H4 (cell line): ENCODE measurements at places on chromosomes 7 and 10.
A peak's percentile ranks its signal among the peaks of the same experiment; 100 is the strongest.

GRCh38 chr7:66419210-66419609 lies 209.5 kb upstream of the KCTD7 start:
- no peak for DNase-seq

DNA sequence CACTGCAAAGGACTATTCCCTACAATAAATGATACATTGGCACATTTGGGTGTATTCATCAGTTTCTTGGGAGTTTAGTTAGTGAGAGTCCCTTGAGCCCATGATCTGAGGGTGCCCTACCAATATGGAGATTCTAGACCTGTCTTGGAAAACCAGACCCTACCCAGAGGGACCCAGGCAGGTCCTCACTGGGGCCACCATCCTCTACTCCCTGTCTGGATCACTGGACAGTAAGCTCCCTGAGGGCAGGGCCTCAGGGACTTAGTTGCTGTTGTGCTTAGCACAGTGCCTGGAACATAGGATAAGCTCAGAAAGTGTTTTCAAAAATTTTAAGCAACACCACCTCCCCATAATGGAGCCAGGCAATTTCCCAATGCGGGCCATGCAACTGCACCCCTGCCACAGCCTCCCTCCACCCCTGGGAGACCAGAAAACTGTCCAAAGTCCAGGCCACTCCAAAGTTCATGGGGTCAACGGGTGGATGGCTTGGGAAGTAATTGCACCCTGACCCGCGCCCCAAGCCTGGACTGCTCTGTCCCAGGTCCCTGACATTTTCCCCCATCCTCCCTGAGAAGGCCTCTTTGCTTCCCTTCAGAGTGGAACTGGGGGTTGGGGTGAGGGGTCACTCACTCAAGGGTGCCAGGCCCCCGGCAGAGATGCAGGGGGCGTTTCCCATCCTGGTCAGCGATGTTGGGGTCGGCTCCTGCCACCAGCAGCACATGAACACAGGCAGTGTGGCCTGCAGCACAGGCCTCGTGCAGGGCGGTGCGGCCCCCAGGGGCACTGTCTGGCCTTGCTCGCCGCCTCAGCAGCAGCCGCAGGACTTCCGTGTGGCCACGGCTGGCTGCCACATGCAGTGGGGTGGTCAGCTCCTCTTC lies 1.0 kb downstream of the ASB10 start:
- DNase-seq, result no peak

DNA sequence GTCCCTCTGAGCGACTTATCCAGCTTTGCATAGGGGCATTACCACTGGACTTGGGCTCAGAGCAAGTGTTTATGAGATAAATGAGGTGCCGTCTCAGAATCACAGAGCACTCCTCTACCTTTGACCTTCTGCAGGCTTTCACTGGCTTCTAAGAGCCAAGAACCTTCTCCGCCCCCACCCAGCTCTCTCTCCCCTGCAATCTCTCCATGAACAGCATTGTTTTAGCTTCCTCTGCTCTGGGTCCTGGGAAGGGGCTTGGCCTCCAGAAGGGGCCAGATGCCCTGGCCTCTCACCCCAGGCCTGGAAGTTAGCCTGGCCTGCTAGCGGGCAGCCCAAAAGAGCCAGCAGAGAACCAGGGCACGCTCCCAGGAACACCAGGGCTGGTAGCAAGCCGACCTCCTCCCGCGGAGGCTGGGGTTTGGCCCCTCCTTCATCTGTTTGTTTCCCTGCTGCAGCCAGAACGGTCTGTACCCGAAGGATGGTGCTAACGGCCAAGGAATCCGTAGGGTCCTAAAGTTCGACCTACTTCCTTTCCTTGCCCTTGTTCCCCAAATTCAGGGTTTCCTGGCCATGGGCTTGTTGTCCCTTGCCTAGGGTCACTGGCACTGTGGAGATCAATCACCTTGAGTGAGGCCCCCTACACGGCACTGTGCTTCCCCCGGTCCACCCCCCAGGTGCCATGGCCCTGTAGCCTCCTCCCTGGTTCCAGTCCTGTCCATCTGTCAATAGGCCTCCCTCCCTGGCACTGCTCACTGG lies 18.7 kb upstream of the DDIT4 start:
- DNase-seq, result peak; percentile 71

DNA sequence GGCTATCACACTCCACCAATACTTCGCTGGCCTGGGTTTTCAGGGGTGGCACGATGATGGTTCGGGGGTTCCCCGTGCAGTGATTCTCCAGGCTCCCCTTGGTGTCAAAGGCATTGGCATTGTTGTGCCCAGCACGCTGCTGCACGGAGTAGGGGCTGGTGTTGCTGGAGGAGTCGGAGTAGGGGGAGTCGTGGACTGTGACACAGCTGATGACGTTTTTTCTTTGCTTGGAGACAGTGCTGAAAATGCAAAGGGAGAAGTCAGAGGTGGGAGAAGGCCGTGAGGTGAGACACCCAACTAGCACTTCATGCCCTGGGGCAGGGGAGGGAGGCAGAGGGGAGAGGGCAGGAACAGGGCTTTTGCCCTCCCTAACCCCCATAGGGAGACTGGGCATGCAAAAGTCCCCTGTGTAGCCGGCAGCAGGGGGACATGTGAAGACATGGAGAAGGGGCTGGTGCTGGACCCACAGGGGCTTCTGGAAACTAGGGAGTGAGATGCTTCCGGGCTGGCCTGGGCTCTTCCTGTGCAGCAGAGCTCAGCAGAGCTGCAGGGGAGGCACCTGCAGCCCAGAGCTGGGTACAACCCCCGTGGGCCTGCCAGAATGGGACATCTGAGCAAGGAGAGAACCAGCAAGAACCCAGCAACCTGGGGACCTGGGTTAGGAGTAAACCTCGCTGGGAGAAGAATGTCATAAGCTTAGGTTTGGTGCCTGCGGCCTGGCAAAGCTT lies 60.5 kb downstream of the CLEC2L start:
- no peak for DNase-seq

DNA sequence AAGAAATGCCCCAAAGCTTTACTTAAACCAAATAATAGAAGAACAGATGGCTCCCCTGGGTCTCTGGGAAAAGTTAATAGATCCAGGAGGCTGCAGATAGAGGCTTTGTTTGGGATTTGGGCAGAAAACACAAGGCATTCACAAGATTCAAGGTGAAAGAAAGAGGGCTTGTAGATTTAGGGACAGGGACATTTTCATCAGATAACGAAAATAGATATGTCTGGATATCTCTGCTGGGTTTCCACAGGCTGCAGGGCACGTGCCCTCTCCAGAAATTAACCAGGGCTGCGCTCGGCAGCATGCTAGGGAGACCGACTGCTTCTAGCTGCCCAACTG lies 14.9 kb downstream of the CARD11 start:
- DNase-seq, result no peak

GRCh38 chr7:140992422-140992821 lies 22.3 kb downstream of the MRPS33 start:
- DNase-seq, result no peak

DNA sequence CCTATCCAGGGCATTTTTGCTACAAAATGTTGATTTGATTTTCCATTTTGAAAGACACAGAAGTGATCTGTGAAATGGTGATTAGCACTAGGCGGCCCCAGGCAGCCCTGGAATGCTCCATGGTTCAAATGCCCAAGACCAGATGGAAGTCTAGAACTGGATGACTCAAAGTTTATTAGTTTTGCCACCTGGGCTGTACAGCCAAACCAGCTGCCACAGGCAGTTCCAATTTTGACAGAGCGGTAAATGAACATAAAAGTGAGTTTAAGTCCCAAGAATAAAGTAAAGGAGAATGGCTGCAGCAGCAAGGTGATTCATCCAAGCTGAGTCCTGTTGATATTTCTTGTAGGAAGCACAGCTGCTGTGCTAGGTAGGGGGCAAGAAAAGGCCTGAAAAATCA lies 180.5 kb downstream of the SUGCT start:
- no peak for DNase-seq

- no peak for DNase-seq
These were observed 705.6 kb upstream of the GALNT17 start for GRCh38 chr7:70426249-70426880.

DNA sequence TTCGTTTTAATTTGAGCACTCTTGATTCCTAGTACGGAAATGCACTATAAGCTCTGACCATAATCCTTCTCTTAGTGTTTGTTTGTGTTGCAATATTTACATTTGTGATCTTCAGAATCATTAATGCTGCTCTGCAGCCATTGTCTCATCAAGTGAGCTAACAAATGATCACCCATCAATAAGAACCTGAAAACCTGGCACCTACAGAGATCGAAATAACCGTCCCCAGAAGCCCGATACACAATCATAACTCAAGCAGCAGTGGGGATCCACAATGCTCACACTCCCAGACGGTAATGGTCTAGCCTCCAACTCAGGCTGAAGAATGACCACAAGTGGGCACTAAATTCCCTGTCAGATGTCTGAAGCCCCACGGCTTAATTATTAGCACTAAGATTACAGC lies 156.0 kb upstream of the NFE2L3 start:
- DNase-seq, result no peak

DNA sequence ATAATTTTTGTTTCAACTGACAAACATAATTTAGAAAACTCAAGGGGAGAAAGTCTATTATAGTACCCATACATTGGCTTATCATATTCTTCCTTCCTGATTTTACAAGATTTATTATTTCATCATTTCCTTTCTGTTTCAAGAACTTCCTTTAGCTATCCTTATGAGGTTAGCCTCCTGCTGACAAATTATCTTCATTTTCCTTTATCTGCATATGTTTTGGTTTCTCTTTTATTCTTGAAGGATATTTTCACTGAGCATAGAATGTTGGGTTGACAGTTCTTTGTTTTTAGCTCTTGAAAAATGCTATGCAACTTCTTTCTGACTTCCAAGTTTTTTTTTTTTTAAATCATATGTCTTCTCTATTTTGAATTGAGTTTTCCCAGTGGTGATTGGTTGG lies 21.3 kb upstream of the TCERG1L start:
- no peak for DNase-seq

DNA sequence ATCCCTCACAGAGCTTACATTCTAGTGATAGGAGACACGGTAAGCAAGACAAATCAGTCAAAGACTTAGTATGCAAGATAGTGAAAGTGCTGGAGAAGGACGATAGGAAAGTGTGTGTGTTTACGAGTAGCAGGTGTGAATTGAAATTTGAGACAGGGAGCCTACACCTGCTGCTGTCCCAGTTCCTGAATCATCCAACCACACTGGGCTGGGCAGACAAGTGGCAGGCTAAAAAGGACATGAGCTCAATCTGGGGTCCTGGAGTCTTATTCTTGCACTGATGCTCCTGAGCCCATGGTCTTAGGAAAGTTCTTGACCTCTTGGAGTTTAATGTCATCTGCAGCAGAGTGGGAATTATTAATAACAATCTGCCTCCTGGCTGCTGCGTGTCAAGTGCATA lies 16.2 kb downstream of the RBP3 start:
- DNase-seq, result no peak

DNA sequence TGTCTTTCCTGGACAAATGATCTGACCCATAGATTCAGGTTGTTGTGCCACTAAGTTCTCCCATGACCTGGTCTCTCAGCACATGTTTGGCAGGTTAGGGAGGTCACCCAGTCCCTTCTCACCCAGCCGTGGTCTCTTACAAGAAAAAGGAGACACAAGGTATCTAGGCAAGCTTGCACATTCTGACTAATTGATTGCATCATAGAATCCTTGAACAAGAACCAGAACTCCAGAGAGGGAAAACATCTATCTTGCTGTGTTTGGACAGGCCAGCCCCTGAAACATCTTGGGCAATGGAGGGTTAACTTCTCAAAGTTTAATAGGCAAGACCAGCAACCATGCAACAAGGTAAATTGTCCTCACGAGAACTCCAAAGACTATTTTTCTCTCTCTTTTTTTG lies 8.5 kb upstream of the HK1 start:
- no peak for DNase-seq

GRCh38 chr7:27157702-27158431 lies 1.4 kb upstream of the HOXA7 start:
- DNase-seq, result no peak

- no peak for DNase-seq
These were observed 20.5 kb upstream of the SLC16A12 start for GRCh38 chr10:89555688-89556445.

GRCh38 chr10:77305650-77306632 lies 331.7 kb downstream of the KCNMA1 start:
- DNase-seq, result no peak

GRCh38 chr7:29424295-29424983 lies 139.2 kb upstream of the PRR15 start:
- DNase-seq, result no peak

- DNase-seq, result no peak
These were observed 35.8 kb downstream of the PDGFA start for GRCh38 chr7:483656-484355.

DNA sequence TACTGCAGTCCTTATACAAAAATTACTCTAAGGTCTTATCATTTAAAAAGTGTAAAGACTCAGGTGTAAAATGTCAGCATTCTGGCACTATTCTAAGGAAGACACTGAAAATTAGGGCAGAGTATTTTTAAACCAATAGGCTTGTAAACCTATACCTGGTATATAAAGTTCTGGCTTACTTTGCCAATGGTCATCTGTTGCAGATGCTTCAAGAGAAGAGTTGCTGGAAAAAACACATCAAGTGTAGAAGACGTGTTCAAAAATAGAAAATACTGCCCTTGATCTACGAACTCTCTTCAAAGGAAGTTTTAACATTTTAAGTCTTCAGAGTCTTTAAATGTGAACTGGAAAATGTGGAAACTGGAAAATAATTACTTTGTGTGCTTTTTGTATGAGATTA lies 23.9 kb downstream of the NT5C3A start:
- DNase-seq, result no peak

DNA sequence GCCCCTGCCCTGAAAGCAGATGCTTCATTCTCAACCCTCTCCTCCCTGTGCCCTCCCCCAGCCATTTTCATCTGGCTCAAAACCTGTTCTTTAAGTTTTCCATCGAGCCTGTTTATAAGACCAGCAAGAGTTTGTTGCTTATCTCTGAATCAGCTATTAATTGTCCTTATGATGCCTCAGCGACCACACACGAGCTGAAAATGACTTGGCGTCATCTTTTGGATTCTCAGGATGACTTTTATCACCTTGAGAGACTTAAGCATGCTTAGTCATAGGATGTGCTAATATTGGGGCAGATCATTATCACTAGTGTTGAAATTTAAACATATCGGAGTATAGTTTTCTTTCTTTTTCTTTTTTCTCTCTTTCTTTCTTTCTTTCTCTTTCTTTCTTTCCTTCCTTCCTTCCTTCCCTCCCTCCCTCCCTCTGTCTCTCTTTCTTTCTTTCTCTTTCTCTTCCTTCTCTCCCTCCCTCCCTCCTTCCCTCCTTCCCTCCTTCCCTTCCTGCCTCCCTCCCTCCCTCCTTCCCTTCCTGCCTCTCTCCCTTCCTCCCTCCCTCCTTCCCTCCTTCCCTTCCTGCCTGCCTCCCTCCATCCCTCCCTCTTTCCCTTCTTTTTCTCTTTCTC lies 184.5 kb downstream of the PHTF2 start:
- peak; percentile 34 for DNase-seq

- DNase-seq, result no peak
These were observed 2.5 kb downstream of the P4HA1 start for GRCh38 chr10:73093922-73094850.

DNA sequence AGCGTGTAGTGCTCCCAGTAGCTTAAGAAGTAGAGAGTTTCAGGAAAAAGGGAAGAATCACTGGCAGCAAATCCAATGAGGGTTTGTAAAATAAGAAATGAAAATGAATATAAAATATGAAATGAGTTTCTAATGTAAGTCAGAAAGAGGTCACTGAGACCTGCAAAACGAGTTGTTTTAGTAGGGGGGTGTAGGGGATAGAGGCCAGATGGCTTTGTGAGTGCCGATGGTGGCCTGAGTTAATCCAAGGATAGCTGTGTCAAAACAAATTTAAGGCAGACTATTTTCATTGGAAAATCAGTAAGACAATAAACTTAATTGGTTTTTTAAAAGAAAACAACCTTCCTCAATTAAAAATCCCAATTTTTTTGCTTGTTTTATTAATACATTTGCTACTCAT lies 745 bp upstream of the ASB15 start:
- DNase-seq, result no peak

GRCh38 chr7:8379264-8379663 lies 54.1 kb upstream of the NXPH1 start:
- DNase-seq, result no peak
